Ascending aorta (tissue), 2 donors: ENCODE measurements at places on chromosomes 2 and 18. TPM values are rescaled to one million over a fixed set of nuclear protein-coding genes. Genes with fewer than 3 reads are reported as not detected.

LIMS3 gene
- total RNA-seq, result 21.9 TPM

DNA sequence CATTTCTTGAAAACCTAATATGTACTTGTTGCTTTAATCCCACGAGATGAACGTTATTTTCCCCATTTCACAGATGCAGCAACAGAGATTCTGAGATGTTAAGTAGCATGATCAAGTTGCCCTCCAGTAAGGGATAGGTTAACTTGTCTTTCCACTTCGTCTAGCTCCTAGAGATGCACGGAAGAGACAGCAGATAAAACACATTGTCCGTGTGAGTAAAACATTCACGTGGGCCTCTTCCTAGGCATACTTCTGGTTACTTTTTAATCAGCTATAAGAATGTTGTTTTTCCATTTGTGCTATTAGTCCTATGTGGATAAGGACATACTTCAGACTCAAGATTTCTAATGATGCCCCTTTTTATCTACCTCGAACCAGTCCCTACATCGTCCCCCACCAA is 1.2 kb upstream of the ARHGAP28 start:
- no peaks in the 10 kb centered on the region for H3K4me1 ChIP-seq
- H3K36me3 ChIP-seq, result no peaks in the 10 kb centered on the region
- DNase-seq, result no peak
- no peak overlapping the region for H3K27ac ChIP-seq
- H3K27me3 ChIP-seq, result no peaks in the 10 kb centered on the region
- no peak overlapping the region for H3K4me3 ChIP-seq

DNA sequence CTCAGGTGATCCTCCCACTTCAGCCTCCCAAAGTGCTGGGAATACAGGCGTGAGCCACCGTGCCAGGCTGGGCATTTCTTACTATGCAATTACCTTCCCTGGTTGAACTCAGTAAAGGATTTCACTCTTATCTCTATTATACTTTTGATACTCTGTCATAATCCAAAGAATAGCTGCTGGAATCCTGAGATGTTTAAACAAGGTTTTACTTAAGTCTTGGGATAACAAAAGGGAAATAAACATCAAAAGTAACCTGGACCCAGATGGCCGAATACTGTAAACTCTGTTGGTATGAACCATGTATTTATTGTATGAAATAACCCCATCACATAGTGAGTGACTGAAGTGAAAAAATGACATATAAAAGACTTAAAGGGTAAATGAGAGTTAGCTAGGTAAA is 11.9 kb upstream of the DLX2 start:
- DNase-seq, result no peak
- H3K4me1 ChIP-seq, result no peaks in the 10 kb centered on the region
- H3K27me3 ChIP-seq, result no peaks in the 10 kb centered on the region
- no peak overlapping the region for H3K27ac ChIP-seq

CRYGC gene
- not detected for total RNA-seq

- no peak overlapping the region for H3K4me3 ChIP-seq
- no peaks in the 10 kb centered on the region for H3K27me3 ChIP-seq
- no peak overlapping the region for H3K27ac ChIP-seq
- peaks cover 20% of the 10 kb centered on the region for H3K36me3 ChIP-seq
- H3K4me1 ChIP-seq, result no peaks in the 10 kb centered on the region
These were observed 92.5 kb downstream of the C2orf74 start for GRCh38 chr2:61254536-61254935.

DNA sequence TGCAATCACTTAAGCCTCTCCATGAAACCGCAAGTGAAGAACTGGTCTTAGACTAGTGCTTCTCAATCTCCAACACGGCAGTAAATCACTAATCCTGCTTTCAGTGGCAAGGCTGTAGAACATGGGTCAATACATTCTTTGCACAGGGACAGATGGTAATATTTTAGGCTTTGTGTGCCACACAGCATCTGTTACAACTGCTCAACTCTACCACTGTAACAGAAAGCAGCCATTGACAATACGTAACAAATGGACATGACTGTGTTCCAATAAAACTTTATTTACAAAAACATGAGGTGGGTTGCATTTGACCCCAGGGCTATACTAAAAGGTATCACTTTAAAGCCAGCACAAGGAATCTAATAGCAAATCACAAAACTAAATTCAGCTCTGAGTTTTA is 51.1 kb downstream of the RNF152 start:
- H3K27me3 ChIP-seq, result no peaks in the 10 kb centered on the region
- DNase-seq, result no peak
- peak overlapping the region; percentile 10 for H3K27ac ChIP-seq
- no peak overlapping the region for H3K4me3 ChIP-seq
- H3K36me3 ChIP-seq, result no peaks in the 10 kb centered on the region
- no peaks in the 10 kb centered on the region for H3K4me1 ChIP-seq

DNA sequence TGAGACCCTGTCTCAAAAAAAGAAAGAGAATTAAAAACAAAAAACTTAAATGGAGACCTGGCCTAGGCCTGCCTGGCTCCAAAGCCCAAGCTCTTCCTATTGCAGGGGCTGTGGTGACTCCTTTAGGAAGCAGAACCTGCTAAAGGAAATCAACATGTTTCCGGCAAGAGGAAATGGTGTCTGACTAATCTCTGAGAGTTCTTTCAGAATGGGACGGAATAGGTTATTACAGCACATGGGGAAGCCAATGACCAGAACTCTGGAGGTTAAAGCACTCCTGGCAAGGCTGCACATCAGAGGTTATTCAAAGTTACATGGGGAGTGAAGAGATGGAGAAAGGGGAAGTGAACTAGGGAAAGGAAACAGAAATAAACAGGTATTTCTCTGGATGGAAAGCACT is 21.4 kb downstream of the KIF3C start:
- H3K4me1 ChIP-seq, result no peaks in the 10 kb centered on the region
- H3K27me3 ChIP-seq, result no peaks in the 10 kb centered on the region
- no peak overlapping the region for H3K4me3 ChIP-seq

DNA sequence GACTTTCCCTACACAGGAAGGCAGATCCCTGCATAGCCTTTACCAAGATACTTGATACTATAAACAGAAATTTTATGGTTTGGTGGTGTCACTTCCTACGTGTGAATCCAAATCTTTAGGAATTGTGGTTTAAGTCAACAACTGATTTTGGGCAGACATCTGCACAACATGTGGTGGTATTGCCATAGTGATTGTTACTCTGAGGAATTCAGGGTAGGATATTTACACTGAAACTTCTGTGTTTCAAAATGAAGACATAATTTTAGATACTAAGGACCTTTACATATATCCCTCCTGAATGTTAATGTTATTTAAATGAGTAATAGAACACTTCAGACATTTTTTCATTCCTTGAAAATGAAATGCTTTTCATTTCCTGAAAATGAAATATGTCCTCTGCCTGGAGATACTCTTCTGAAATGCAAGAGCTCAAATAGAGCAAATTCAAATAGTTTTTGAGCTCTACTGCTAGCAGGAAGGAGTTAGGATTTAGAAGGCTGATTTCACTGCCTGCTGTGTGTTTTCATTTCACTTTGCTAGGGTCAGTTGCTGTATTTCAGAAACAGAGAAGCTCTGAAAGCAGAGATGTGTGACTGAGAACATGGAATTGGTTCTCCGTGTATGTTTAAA is 77.2 kb downstream of the MDH1 start:
- no peak for DNase-seq
- H3K27ac ChIP-seq, result no peak overlapping the region
- no peaks in the 10 kb centered on the region for H3K4me1 ChIP-seq
- H3K4me3 ChIP-seq, result no peak overlapping the region

PAX3 gene
- not detected for total RNA-seq

FLACC1 gene
- 0.32 TPM for total RNA-seq

STAM2 gene
- 4.0 TPM for total RNA-seq

FAM228A gene
- not detected for total RNA-seq

DNA sequence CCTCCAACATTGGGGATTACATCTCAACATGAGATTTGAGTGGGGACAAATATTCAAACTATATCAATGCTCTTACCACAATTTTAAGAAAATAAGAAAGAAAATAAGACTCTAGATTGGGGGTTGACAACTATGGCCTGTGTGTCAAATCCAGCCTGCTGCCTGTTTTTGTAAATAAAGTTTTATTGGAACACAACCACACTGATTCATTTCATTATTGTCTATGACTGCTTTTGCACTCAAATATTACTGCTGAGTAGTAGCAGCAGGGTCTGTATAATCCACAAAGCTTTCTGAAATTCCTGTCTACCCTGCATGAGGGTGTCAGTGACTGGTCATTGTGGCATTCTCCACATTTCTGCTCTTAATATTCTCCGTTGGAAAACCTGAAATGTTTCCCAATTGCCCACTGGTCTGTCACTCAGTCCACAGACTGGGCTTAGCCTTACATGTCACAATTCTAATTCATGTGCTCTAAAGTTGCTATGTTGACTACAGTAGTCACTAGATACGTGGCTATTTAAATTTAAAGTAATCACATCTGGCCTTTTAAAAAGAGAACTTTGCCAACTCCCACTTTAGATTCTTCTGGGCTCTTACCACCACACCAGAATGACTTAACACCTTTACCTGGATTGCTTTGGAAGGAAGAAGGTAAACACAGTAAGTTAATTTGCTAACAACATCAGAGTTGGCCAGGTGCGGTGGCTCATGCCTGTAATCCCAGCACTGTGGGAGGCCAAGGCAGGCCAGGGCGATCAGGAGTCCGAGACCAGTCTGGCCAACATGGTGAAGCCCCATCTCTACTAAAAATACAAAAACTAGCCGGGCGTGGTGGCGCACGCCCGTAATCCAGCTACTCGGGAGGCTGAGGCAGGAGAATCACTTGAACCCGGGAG is 86.9 kb downstream of the CLHC1 start:
- DNase-seq, result no peak
- no peaks in the 10 kb centered on the region for H3K4me1 ChIP-seq
- H3K36me3 ChIP-seq, result no peaks in the 10 kb centered on the region
- H3K27ac ChIP-seq, result no peak overlapping the region
- no peak overlapping the region for H3K4me3 ChIP-seq
